CMK (cell line): ENCODE measurements at places on chromosomes 2 and 18.

- DNase-seq = no peak
Observed at GRCh38 chr18:43422518-43422917, 145.2 kb upstream of the SYT4 start.

- no peak for DNase-seq
Observed at GRCh38 chr2:207330912-207331311, 165.2 kb upstream of the KLF7 start.

DNA sequence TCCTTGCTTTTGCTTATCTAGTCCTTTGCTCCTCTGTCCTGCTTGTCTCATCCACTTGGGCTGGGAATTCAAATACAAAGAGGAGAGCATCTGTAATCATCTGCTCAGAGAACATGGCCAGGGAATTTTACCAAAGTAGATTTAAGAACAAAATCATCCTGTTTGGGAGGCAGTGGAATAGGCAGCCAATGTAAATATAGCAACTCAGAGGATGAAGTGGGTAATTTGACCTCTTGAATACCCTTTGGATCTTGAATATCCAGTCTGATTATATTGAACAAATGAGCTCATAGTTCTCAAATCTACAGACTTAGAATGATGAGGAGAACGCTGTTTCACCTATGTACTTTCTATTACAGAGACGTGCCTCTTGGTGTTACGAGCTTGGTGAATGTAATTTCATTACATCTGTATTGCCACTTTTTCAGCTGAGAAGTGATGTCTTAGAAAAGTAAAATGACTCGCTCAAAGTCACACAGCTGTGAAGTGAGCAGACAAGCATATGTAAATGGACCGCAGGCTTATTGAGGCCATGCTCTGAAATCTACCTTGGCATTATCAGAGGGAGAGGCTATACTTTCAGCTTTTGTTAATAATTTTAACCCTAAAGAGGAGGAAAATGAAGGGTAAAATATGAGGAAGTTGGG, 266.3 kb downstream of the MTX2 start:
- no peak for DNase-seq

DNA sequence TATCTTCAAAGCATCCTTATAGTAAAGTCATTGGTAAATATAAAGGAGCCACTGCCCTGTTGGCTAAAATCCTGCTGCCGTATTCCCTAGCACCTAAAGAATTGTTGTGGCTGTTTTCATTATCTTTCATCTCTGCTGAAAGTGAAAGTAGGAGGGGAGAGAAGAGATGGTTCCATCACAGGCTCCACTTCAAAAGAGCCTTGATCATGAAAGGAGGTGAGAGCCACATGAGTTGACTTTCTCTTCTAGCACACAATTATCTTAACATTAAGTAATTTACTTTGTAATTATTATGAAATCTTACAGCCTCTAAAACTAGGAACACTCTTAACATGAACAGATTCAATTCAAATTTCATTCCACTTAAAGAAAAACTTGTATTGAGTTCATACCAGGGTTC, 1050.9 kb upstream of the LRRTM1 start:
- no peak for DNase-seq

GRCh38 chr18:9741406-9741792, 33.3 kb downstream of the RAB31 start:
- DNase-seq = no peak

DNA sequence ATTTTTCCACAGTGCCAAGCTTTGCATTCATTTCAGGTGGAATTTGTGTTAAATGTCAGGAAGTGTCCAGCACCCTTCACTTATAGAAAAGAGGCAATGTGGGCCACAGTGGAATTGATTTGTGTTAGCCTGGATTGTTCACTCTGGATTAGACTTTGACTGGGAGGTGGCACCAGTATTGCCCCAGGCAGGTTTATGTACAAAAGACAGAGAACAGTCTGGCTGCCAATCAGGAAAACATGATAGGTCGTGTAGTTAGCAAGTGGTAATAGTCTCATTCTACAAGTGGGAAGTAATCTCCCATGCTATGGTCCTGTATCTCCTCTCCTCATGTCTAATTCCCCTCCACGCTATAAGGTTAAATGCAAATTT, 45.6 kb downstream of the RAB27B start:
- no peak for DNase-seq

- DNase-seq = no peak
Observed at GRCh38 chr18:4870177-4870773, 326.8 kb downstream of the AKAIN1 start.

DNA sequence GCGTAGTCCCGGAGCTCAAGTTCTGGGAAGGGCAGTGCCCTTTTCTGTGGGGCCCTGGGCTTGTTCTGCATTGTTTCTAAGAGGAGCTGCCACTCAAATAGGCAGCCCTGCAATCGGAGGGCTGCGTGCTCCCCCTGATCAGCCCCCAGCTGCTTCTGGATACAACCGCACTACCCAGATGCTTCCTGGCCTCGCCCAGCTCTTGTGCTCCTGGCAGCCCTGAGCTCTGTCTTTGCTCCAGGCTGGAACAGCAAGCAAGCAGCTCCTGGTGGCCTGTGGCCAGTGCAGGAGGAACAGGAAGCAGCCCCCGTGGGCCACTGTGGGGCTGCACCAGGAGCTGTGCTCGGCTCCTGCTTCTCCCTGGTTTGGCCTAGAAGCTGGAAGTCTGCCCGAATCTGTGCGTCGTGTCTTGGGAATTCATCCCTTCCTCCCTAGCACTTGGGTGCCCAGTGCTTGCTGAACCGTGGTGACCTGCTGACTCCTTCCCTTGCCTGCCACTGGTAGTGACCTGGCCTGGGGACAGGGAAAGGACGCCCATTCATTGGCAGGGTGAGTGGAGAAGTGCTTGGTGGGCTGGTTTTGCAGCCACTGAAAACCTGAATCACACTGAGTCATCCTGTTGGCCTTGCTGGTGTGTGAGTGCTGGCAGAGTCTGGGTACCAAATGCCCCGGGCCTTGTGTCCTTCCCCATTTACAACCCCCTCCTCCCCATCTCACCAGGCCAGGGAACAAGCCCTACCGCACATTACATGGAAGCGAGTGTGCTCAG, 27.3 kb upstream of the NTSR2 start:
- DNase-seq = peak; percentile 94

- no peak for DNase-seq
Observed at GRCh38 chr2:49980774-49981173, 826.5 kb upstream of the FSHR start.

GRCh38 chr2:9095690-9096089, 92.2 kb upstream of the MBOAT2 start:
- DNase-seq = peak; percentile 74

GRCh38 chr2:74250189-74250631, 51.8 kb downstream of the MTHFD2 start:
- DNase-seq = peak; percentile 5

- DNase-seq = no peak
Observed at GRCh38 chr2:128324897-128325410, 6.3 kb upstream of the HS6ST1 start.

DNA sequence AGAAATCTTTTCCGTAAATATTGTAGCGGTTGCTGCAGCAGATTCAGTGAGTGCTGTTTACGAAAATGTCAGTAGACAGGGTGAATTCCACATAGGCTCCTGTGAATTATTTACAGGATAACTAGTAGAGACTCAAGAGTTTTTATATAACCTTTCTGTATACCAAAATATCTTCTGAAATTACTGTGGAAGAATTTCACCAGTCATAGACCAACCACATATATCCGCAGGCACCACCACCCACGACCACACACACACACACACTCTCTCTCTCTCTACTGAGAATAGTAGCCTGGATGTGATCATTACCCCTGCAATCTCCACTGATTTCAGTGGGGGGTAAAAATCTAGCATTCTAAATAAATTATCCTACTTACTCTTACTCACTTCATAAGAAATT, 341.8 kb downstream of the RBM43 start:
- no peak for DNase-seq

DNA sequence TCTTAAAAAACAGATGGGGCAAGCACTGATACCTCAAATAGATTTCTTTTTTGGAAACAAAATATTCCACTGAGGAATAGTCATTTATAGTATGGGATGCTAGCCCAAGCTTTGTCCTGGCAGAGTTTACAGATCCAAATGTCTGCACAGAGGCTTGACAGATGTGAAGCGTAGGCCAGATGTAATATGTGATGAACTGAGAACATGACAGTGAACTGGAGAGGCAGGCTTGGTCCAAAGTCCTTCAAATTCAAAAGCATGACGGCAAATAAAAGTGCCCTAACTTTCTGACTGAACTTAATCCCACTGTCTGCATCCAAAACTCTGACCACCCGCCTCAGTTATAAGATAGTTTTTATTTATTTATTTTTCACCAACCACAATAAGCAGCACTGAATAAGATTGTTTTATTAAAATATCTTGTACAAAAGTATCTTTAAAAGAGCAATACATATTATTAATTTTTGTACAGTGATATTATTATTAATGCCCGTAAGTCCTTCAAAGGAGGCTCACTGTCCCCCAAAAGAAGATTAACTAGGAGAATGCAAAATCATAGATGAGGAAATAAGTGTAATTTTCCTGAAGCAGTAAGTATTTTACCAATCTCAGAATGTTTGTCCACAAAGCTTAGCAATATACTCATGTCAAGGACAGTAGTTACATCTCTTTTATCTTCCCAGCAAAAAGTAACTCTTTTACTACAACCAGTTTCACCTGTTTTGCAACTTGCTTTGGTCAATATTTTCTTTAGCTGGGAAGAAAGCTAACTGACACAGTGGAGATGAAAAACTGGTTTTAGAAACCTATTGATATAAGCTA, 10.7 kb upstream of the SPOPL start:
- no peak for DNase-seq

DNA sequence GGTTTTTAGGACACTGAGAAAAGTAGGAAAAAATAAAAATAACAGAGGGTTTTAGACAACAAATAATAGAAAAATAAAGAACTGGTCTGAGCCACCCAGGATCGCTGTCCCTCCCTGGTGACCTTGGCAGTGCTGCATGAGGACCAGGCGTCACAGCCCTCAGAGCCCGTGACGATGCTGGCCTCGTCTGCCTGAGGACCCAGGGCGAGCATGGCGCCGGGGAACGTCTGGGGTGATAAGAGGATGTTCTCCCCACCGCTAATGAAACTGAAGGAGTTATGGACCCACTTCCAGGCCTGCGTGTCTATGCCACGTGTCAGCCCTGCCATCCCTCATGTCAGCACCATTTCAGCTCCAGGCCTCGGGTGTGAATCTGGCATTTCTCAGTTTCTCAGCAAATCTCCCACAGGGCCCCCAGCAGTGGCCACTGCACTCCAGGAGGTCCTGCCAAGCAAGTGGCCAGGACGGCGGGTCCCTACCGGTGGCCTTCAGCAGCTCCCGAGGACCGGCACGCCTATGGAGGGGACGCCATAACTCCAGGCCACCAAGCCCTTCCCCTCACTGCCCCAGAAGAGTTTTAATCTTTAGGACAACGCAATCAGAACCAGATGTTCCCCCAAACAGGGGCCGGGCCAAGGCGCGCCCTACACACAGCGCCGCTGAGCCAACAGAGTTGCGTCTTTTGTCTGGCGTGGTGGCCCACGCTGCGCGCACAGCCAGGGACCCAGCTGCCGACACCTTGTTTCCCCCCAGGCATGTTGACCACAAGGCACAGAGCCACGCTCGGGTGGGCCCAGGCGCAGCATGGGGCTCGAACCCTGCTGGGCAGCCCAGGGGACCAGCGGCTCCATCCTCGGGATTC, 179.7 kb downstream of the TWIST2 start:
- no peak for DNase-seq

DNA sequence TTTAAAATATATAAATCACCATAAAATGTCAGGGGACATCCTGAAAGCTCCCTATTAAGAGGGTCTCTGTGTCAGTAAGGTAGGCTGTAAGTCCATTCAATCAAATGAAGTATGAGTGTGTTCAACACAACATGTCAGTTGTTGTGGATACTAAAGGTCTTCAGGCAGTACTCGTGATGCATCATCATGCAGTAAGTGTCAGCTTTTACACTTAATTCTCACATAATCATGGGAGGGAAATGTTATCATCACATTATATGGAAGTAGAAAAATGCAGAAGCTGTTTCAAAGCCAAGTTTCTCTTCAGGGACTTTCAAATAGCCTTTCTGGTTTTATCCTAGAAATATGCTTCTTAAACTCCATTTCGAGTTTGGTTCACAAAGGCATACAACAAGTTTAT, 477.1 kb upstream of the ID2 start:
- no peak for DNase-seq
